ENCODE measurements at places on chromosomes 5 and 9.

DNA sequence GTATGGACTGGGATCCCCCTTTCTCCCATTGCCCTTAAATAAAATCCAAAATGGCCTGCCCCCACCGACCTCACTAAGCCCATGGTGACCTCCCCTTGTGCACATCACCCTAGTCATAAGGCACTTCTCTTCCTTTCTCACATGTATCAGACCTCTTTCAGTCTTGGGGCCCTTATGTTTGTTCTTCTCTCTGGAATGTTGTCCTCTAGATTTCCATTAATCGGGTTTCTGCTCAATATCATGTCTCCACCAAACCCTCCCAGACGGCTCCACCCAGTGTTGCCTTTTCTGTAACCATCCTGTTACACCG, 196.3 kb downstream of the ERCC6L2 start:
- DNase-seq: no peak

DNA sequence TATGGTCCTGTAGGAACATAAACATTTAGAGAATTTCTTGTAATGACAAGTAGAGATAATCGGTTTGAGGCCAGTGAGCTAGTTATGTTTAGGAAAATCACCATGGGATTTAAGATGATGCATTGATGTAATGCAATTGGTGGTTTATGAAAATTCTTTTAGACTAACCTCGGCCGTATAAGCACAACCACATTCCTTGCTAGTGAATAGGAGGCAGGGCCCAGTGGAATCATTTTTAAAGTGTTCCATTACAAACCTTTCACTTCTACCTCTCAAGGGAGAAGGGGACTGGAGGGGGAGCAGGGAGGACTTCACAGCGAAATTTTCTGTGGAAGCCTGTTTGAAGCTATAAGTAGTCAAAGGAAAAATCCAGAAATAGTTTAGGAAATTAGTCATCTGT, 71.8 kb upstream of the NFIL3 start:
- DNase-seq: no peak

- peak; percentile 39 for DNase-seq
Measured at GRCh38 chr9:95029288-95029687, 288.2 kb downstream of the FANCC start.

GRCh38 chr5:158852622-158853021, 247.1 kb downstream of the EBF1 start:
- no peak for DNase-seq

DNA sequence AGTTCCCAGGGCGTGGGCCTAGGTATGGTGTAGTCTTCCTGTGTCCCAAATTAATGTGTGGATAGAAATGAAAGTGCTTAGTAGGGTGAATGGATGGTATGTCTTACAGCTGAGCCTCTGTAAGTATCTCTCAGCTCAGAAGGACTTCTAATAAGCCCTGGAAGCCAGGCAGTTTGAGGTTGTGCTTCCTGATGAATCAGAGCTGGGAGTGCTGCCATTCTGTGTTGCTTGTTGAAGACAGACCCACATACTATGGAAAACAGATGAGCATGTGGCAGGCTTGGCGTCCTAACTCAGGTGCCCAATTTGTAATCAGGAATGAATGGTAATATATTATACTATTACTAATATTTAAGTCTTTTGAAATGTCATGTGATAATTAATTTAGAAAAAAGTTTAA, 69.8 kb downstream of the CMYA5 start:
- no peak for DNase-seq

GRCh38 chr9:135663451-135663770, 302 bp downstream of the LCN9 start:
- DNase-seq: no peak

GRCh38 chr5:80917631-80918030, 42.5 kb upstream of the RASGRF2 start:
- DNase-seq: no peak

- no peak for DNase-seq
Measured at GRCh38 chr5:118236108-118236849, 752.1 kb downstream of the DTWD2 start.

GRCh38 chr5:135490245-135491037, 38.3 kb upstream of the TIFAB start:
- peak; percentile 11 for DNase-seq

DNA sequence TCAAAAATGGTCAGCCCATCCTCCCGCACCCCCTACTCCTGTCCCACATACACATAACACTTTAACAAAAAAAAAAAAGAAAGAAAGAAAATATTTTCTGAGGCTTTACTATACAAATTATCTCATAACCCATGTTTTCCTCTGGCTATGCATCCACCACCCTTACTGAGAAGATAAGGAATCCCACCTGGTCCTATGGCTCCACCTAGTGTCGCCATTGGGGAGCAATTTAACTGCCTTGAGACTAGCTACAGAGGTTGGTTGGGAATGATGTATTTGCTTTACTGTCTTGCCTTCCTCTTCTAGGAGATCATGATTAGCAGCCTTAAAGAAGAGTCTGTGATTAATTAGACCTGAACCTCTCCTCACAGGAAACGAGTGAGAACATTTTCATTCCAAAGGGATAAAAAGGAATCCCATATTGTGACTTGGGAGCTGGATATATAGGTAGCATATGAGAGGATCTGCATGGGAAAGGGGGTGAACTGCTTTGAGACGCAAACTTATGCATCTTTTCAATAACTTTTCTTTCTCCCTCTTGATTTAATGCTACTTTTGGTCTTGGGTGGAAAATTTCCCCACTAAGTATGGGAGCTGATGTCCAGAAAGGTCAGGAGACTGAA, 77.7 kb upstream of the SELENOP start:
- peak; percentile 87 for DNase-seq

GRCh38 chr9:16622541-16622940, 247.9 kb downstream of the BNC2 start:
- no peak for DNase-seq

DNA sequence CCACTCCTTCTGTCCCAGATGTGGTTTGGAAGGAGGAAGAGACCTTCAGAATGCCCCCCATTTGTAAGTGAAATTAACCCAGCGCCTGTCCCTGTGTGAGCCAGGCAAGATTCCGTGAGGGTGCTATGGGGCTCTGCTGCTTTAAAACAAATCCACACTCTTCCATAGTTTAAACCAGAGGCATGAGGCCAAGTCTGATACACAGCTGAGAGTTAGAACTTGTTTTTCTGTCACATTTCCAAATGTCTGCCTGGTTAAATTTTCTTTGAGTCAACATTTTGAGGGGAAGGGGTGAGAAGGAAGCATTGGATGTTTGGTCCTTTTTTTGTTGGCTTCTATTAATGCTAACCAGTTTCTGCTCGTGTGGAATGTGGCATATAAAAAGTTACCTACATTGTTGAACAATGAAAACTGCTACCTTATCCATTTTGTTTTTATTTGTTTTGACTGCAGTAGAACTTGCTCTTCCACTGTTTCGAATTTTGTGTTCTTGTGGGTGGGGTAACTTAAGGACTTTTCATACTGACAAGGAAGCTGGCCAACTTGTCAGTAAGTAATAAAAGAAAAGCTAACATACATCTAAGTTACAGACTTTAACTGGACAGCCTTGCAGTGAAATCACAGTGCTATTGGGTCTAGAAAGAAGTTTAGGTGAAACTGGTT, 12.9 kb downstream of the RGMB start:
- no peak for DNase-seq

DNA sequence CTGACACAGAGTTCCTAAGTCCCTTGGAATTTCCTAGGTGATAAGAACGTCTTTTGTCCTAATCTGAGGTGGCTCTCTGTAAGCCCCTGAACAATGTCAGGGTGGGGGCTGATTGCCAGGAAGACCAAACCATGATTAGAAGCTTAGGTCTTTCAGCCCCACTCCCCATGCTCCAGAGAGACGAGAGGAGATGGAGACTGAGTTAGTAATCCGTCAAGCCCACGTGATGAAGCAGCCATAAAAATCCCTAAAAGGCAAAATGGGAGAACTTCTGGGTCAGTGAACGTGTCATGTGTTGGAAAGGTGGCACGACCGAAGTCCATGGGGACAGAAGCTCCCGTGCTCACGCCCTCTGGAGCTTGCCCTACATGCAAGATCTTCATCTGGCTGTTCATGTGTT, 85.6 kb downstream of the RAD23B start:
- DNase-seq: peak; percentile 83

GRCh38 chr5:137563646-137564397, 64.7 kb upstream of the SPOCK1 start:
- DNase-seq: no peak

All from small intestine (tissue), 16 donors.